ENCODE measurements at places on chromosomes 2 and 18.

GRCh38 chr2:22912398-22912797 is 472.6 kb upstream of the KLHL29 start:
- ATAC-seq: no peak

DNA sequence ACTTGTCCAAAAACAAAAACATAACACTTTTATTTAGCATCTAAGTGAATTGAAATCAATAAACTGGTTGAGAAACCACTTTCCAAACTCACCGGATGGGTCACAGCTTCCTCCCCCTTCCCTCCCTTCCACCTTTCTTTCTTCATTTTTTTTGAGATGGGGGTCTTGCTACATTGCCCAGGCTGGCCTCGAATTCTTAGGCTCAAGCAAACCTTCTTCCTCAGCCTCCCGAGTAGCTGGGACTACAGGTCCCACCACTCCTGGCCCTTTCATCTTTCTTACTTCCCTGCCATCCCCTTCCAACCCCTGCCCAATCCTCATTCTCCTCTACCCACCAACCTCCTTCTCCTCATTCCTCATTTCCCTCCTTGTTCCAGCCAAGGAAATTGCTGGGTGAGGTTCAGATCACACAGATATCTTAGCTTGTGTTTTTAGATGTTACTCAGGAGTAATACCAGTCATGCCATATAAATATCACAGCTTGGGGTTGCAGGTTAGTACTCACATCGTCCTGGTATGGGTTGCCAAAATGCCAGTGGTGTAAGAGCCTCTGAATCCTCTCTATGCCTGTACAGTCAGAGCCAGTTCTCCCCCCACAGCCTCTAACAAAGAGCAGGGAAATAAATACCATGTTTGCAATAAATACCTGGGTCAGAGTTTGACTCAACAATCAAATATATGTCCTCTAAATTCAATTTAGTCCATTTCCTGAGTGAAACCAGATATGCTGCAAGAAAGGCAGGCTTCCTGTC is 132.7 kb upstream of the NDUFV2 start:
- ATAC-seq: peak; percentile 93

DNA sequence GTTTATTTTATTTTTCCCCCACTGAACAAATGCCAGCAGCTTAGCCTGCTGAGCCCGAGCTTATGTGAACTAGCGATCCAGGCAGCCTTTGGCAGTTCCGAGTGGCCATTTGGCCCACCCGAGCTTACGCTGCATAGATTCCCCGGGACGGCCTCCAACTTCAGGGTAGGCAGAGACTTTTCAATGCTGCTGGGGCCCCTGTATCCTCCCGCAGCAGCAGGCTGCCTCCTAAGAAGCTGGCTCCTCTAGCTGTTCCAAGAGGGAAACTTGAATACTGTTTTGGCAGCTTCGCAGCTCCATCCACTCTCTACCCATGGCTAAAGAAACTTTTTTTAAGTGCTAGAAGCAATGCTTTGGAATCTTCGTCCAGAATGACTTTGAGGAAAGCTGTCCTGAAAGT is 295.2 kb downstream of the SS18 start:
- ATAC-seq: no peak

DNA sequence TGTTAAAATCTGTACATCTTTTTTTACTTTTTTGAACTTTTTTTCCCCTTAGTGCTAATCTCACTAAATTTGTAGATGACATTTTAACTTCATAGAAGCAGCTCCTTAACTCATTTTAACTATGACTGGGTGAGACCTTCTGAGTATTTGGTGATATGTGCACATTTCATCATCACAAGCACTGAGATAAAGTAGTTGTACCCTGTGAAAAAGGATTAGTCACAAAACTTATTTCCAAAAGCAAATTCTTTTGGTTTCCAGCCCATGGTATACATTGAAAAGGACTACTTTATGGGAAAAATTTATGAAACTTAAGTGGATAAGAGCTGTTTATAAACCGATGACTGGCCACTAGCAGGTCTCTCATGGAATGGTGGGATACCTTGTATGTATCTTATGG is 581.5 kb downstream of the PLCL1 start:
- no peak for ATAC-seq

DNA sequence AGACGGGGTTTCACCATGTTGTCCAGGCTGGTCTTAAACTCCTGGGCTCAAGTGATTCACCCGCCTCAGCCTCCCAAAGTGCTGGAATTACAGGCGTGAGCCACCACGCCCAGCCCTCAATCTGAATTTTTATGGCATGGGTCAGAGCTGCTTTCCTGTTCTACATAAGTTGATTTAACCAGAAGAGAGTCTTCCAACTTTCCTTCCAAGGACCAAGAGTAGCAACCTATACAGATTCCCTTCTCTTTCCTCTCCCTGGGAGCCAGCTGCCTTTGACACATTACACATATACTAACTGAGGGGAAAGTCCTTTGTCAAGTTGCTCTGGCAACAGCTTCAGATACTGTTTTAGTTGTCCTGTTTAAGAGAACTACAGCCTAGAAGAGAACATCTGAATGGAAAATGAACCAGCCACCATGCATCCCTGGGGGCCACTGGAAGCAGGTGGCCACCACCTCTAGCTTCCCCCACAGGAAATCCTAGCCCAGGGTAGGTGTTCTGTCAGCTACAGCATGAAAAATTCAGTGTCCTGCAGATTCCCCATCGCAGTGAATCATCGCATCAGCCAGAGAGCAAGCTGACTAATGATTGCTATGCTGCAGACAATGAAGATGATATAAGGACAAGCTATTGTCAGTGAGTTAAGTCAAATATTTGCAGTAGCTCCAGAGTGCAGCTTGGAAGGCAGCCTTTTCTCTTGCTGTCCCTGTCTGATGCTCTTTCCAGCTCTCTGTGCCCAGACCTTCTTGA is 62.9 kb downstream of the POMC start:
- peak; percentile 83 for ATAC-seq

GRCh38 chr18:69326094-69326493 is 74.6 kb upstream of the DOK6 start:
- no peak for ATAC-seq

DNA sequence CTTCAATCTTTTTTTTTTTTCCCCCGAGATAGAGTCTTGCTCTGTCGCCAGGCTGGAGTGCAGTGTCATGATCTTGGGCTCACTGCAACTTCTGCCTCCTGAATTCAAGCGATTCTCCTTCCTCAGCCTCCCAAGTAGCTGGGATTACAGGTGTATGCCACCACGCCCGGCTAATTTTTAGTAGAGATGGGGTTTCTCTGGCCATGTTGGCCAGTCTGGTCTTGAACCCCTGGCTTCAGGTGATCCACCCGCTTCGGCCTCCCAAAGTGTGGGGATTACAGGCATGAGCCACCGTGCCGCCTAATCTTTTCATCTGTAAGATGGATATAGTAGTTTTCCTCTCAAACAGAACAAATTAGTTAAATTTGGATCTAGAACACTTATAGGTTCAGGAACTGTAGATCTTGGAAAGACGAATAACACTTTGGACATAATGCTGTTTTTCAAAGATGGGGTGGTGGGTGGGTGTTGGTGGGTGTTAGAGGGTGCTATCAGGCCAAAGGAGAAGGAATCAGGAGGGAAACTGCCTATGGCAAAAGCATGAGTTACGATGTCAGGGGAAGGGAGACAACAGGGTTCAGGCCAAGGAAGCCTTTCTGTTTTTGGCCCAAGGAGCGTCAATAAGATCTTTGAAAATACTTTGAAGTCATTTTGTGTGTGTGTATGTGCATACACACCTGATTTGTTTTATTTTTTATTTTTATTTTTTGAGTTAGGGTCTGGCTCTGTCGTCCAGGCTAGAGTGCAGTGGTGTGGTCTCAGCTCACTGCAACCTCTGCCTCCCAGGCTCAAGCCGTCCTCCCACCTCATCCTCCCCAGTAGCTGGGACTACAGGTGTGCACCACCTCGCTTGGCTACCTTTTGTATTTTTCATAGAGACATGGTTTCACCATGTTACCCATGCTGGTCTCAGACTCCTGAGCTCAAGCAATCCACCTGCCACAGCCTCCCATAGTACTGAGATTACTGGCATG is 6.8 kb downstream of the RPL37A start:
- peak; percentile 3 for ATAC-seq

GRCh38 chr2:200252265-200253067 is 54.0 kb upstream of the SPATS2L start:
- ATAC-seq: no peak

DNA sequence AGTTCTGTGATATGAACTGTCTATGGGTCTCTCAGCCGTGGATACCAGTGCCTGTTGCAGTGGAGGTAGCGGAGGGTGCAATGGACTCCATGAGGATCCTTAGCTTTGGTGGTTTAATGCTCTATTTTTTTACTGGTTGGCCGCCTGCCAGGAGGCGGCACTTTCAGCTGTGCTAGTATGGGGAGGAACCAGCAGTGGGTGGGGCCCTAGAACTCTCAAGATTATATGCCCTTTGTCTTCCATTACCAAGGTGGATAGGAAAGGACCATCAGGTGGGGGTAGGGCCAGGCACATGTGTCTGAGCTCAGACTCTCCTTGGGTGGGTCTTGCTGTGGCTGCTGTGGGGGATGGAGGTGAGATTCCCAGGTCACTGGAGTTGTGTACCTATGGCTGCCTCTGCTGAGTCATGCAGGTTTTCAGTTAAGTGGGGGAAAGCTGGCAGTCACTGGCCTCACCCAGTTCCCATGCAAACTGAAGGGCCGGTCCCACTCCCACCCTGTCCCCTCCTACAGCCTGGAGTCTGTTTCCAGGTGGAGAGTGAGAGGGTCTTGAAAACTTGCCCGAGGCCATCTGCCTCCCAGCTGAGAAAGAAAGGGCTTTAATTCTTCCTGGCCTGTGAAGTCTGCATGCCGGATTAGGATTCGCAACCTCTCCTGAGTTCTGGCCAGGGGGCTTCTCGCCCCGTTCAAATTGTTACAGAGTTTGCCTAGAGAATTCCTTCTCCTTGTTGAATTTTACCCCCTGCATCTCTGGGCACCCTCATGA is 14.5 kb downstream of the KCNS3 start:
- no peak for ATAC-seq

GRCh38 chr2:5121121-5121520 is 571.1 kb upstream of the SOX11 start:
- ATAC-seq: no peak

DNA sequence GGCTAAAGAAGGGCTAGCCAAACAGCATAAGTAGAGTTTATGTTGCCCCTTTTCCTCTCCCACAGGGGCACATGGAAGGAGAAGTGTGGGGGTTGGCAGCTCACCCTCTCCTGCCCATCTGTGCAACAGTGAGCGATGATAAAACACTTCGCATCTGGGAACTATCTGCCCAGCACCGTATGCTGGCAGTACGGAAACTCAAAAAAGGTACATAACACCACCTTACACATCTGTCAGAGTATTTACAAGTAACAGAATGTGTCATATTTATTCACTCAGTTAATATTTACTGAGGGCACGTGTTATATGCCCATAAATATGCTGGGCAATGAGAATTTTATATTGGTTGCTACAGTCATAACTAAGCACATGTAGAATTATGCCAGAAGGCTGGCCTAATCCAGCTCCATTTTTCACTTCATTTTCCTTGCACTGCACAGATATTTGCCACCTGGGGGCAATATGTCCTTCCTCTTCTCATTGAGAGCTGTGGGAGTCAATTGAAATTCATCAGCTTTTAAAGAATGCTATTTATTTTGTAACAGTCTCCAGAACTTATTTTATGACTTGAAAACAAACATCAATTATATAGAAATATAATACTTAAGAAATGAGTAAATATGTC is 150.6 kb downstream of the RTN4 start:
- ATAC-seq: peak; percentile 65

GRCh38 chr2:201344663-201345366 is 12.3 kb downstream of the FLACC1 start:
- no peak for ATAC-seq

- no peak for ATAC-seq
These were observed 814.0 kb upstream of the ID2 start for GRCh38 chr2:7867867-7868266.

GRCh38 chr2:205704127-205704741 is 21.9 kb downstream of the NRP2 start:
- no peak for ATAC-seq

DNA sequence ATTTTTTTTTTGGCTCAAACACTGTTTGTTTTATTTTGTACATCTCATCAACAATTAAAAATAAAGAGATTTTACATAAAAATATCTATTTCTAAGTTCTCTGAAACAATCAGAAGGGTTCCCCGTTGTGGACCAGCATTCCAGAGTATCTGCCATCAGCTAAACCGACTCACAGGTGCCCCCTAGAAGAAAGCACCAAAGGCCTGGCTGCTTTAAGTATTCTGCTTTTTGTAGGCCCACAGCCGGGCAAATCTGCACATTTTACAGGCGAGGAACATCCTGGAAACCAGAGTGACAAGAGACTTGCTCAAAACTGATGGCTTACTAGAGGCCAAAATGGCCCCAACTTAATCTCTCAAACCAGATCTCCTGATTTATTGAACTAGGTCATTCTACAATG is 82.2 kb upstream of the SETBP1 start:
- no peak for ATAC-seq

DNA sequence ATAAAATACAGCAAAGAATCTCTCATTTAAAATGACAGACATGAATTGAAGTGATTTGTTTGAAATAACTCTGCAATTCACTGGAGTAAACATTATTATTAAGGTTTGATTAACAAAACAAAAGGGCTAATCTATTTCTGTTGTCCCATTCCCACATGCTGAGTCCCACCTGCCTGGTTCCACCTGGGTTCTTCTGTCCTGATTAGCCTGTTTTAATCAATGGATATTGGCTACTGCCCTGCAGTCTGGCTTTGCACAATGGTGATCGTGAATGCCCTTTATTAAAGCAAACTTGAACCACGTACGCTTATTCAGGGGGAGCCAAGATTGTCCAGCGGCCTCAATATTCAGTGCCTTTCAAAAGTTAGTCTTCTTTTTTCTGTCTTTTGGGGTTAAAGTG is 72.8 kb upstream of the CDH19 start:
- no peak for ATAC-seq

GRCh38 chr2:237437566-237437965 is 23.6 kb upstream of the COL6A3 start:
- no peak for ATAC-seq

- ATAC-seq: no peak
These were observed 13.3 kb downstream of the DSC1 start for GRCh38 chr18:31149351-31149750.

DNA sequence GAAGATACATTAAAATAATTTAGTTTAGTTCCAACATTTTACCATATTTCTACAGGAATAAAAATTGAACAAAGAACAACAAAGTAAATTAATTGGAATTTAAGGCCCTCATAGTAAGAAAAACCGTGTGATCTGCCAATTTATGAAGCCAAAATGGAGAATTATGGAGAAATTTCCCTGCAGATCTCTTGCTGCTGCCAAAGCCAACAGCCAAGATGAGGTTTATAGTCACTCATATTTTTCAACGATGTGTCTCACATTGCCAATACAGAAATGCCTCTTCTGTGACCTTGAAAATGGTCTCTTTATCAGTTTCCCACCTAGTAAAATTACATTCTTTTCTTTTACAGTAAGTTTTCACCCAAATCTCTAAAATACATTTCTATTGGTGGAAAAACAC is 317.2 kb upstream of the FIGN start:
- ATAC-seq: no peak

- ATAC-seq: no peak
These were observed 194.1 kb downstream of the CTIF start for GRCh38 chr18:48732767-48733424.
